ENCODE measurements at places on chromosomes 3 and 15.

DNA sequence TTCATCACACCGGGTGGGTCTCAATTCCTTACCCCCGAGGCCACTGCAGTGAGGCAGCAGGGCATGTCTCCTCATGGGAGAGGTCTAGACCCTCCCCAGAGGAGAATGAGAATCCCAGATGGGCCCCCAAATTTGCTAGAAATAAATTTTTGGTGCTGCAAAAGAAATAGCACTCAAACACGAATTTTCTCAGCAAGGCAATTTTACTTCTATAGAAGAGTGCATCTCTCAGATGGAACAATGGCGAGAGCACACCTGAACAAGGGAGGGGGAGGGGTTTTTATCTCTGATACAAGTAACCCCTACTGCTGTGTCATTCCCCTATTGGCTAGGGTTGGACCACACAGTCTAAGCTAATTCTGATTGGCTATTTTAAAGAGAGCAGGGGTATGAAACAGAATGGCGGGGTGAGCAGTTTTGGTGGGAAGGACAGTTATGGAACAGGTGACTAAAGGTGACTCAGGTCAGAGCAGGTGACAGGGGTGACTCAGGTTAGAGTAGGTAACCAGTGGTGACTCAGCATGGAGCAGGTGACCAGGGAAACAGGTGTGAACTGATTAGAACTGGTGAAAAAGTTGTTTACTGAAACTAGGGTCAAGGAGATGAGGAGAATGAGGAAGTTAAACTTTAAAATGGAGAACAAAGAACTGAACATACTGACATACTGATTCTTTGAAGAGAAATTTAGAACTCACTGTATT is 93.0 kb upstream of the WNT7A start:
- DNase-seq: no peak

GRCh38 chr15:68739390-68740080 is 81.2 kb downstream of the ANP32A start:
- DNase-seq: no peak

DNA sequence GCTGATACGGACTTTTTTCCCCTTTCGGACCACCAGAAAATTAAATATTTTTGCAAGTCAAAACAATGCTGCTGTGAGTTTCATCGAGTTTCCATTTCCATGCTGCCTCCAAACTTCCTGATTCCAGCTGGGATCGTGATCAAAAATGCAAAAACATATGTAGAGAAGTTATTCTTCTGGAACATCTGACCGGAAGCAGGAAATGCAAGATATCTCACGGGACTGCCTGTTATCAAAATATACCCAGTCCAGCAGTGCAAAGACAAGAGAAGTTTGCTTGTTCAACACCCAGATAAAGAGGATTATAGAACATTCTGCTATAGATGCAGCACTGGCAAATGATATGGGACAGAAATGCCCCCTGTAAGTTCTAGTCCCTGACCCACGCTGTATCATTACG is 726.7 kb upstream of the NR2F2 start:
- peak; percentile 53 for DNase-seq

GRCh38 chr15:98541519-98541918 is 106.8 kb upstream of the IGF1R start:
- DNase-seq: no peak

GRCh38 chr3:38552364-38552763 is 56.2 kb downstream of the EXOG start:
- no peak for DNase-seq

GRCh38 chr15:70461992-70462391 is 301.4 kb downstream of the UACA start:
- DNase-seq: no peak

DNA sequence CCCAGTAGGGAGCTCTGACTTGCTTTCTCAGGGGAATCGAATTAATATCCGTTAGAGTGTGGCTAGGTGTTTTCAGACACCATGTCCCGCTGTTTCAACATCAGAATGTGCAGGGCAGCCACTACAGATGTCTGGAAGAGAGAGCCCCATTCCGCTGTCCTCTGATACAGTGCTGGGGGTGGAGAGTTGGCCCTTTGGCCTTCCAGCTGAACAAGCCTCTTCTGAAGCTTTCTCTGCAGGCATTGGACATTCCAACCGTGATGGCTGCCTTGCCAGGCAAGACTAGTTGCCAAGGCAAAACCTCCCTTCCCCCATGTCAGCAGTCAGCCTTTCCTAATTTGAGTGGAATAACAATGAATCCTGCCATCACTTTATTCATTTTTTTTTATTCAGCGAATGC is 1.5 kb downstream of the FAH start:
- peak; percentile 18 for DNase-seq

DNA sequence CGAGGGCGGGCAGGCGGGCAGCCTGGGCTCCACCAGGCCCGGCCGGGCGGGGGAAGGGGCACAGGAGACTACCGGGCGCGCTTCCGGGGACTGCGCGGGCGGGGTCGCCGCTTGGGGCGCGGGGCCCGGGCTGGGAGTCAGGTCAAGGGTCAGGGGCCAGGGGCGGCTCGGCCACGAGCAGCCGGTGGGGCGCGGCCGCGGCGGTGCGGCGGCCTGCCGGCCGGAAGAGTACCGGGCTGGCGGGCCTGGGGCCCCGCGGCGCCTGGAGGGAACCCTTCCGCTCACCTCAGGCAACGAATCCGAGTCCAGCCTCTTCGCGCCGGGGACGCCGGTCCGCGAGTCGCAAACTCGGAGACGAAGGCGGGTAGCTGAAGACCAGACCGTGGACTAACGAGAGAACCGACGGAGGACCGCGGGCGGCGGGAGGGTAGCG is 225 bp downstream of the RHOA start:
- DNase-seq: peak; percentile 46

DNA sequence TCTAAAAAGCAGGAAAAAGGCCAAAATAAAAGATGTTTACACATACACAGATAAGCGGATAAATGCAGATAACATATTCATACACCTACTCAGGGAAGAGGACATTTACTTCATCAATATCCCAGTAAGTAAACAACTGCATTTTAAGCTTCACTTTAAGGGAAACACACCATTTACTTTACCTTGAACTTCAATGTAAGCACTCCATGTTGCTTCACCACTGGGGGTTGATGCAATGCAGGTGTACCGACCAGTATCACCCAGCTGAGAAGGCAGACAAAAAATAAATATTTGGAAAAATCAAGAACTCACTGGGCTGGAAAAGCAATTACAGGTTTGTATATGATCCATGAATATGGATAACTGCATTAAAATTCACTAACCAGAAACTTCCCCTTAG is 1099.5 kb downstream of the ROBO1 start:
- no peak for DNase-seq

DNA sequence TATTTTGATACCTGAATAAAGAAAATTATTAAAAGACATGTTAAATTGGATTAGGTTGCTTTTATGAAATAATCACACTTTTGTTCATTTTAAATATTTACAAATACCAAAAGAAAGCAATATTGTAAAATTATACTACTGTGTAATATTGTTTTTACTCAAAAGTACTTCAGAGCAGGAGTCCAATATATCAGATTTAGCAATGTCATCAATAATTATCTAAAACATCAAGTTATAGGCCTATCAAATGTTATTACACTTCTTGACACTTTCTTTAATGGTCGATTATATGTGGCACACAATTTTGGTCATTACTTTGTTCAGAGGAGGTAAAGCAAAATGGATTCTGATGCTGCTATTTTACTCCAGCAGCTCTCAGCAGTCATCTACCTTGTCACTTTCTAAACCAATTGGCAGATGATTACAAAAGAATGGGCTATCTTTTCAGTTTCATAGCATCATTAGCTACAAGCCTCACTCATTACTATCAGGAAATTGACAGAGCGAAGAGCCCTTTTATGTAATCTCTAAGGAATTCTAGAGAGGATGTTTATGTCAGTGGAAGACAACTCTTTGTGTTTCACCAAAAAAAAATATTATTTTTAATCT is 318.6 kb downstream of the PLOD2 start:
- no peak for DNase-seq

DNA sequence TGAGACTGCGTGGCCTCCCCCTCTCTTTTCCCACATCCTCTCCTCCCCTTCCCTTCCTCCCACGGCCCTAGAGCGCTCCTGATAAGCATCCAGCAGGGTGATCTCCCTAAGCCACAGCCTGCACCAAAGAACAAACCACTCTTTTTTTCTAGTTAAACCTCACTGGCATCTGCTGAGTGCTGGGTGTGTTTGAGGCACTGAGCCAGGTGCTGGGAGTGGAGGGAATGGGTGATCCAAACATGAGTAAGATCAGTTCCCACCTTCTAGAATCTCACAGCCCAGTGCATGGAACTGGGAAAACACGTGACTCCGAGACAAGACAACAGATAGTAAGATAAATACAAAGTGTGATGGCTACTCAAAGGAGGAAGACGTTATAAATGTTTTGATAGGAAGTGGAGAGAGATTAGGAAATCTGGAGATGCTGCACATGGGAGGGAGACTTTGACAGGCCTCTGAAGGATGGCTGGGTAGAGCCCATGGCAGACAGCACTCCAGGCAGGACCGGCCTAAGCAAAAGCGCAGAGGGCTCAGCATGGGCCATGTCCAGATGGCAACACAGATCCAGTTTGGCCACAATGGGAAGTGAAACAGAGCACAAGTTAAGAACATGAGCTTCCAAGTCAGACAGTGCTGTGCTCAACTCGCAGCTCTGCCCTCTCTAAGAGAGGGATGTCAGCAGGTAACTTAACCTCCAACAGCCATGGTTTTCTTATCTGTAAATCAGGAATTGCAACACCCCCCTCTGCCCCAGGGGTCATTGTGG is 55.6 kb downstream of the CCR3 start:
- DNase-seq: no peak

GRCh38 chr3:153072856-153073255 is 89.2 kb upstream of the RAP2B start:
- no peak for DNase-seq

DNA sequence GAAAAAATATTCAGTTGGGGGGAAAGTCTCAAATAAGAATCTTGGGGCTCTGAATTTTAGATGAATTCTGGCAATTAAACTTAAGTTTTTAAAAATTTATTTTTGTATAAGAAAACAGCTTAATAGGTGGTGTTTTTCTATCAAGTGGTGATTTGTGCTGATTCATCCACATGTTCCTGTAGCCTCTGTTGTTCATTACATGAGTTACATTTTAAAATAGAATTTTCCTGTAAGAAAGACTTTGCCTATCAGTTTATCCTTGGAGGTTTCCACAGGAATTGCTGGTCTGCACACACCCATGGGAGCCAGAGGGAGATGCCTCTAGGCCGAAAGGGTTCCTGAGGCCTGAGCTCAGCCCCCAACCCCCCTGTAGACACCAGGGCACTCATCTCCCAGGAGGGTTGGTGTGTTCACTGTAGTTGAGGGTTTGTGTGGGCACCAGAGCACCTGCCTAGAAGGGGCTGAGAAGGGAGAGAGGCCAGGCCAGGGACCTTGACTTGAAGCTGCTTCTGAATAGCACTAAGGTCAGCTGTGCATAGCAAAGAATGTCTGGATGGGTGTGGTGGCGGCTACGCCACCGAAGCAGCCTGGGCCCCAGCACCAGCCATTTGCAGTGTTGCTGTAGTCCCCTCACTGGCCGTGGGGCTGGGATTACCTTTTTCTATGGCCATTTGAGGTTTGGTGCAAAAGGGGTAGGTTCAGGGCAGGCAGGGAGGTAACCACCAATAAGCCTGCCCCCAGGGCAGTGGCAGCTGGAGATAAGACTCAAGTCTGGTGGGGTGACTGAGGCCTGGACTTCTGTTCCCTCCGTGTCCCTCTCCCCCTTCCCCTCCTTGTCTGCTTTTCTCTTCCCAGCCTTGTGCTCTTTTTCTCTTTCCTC is 11.9 kb downstream of the DNAJA4 start:
- DNase-seq: no peak

- DNase-seq: no peak
Measured at GRCh38 chr15:82712036-82712435, 2.4 kb upstream of the AP3B2 start.

DNA sequence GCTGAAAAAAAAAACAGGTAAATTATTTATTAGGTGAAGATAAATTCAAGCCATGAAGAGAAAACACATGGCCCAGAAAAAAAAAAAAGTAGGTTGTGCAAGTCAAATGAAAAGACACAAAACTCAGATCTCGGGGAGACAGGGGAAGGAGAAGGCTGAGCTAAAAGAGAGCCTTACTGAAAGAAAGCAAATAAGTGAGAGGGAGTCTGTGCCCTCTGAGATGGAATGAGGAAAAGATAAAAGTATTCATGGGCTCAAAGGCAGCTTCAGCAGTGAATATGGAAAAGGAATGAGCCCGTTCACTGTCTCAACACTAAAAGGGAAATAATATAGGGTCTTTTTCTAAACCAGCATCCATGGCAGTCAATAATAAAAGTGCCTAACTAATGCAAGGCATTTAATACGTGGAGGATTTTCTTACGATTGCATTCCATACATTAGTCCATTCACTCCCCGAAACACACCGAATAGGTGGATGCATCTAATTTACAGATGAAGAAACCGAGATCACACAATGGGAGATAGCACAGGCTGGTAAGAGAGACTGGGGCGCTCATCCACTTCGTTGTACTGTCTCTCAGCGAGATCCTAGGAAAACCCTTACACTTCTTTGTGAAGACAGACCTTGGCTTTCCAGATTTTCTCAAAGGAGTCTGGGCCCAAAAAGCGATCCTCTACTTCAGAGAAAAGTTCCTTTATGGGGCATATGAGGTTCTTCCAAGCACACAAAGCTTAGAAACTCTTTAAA is 1.1 kb downstream of the TFDP2 start:
- peak; percentile 25 for DNase-seq

DNA sequence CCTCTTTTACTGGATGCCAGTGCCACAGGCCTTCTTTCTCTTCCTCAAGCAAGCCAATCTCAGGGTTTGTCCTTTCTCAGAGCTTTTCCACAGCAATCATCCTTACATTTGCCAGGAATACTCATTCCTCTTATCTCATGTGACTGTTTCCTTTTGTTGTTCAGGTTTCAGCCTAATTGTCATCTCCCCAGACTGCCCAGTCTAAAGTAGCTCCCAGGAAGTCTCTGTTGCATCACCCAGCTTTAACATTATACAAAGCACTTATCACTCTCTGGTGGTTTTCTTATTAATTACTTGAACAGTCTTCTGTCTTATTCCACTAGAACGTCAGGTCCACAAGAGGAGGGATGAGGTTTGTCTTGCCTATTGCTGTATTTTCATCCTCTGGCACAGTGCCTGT is 65.8 kb downstream of the CADPS start:
- DNase-seq: no peak

DNA sequence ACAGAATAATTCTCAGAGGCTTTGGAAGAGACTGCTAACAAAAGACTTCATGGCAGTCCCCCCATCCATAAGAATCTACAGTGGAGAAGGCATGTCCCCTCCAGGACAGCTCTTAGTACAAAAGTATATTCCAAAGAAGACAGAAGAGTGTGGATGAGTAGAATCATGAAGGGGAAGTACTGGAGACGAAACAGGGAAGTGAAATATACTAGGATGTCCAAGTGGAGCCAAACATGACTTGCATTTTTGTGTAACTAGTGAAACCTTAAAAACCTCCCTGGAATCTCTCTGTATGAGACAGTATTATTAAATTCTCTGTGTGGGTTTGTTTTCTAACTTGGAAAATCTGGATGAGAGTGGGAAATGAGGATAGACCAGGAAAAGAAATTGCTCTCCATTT is 312.4 kb downstream of the RSL24D1 start:
- no peak for DNase-seq

DNA sequence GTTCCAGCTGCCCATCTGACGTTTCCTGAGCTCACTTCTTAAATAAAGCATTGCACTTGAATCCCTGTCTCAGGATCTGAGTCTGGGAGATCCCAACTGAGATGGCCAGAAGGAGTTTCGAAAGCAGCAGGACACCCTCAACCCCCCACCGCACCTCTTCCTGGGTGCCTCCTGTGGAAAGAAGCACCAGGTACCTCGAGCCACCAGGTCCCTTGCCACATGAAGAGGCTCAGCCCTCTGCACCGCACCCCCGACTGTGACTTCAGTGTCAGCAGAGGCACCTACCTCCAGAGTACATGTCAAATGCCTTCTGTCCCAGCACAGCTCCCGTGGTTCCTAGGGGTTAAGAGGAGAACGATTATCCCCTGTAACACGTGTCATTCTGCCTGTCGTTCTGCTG is 26.7 kb downstream of the FAM3D start:
- DNase-seq: no peak

All from EH (cell line).